ENCODE measurements at places on chromosomes 5 and 9. TPM values are rescaled to one million over a fixed set of nuclear protein-coding genes. Genes with fewer than 3 reads are reported as not detected.

ANAPC2 gene
- total RNA-seq = 22.0 TPM

IL31RA gene
- 13.2 TPM for total RNA-seq

RASGEF1C gene
- total RNA-seq = 0.79 TPM

SLC46A2 gene
- total RNA-seq = 1.2 TPM
